Lung microvascular endothelial cell (primary cell): ENCODE measurements at places on chromosomes 3 and 15.

- DNase-seq: no peak
These were observed 70.0 kb downstream of the NOX5 start for GRCh38 chr15:69084404-69085030.

DNA sequence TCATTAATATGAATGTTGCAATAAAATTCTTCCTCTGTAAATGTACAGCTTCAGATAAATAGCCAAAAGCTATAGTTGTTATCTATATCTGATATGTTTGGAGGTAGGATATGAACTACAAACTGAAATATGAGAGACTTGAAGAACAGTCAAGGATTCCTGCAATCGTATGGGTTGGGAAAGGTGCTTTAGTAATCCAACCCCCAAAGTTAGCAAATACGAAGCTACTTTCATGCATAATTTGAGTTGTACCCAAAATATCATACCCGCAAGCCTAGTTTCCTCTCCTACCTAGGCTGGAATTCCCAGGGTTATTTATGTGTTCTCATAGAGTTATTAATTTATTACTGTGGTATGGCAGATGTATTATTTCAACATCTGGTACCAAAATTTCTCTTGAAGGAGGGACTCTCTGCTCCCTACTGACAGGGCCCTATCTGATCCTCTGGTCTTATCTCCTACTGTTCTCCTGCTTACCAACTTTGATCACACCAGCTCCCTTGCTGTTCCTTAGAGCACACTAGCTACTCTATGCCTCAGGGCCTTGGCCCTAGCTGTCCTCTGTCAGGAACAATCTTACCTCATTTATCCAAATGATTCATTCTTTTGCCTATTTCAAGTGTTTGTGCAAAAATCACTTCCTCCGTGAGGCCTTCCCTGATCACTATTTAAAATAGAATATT lies 140.4 kb upstream of the CCDC54 start:
- no peak for DNase-seq

GRCh38 chr3:42228796-42229195 lies 37.2 kb downstream of the CCK start:
- peak; percentile 18 for DNase-seq

GRCh38 chr3:59486520-59486919 lies 436.7 kb upstream of the CFAP20DC start:
- DNase-seq: no peak

DNA sequence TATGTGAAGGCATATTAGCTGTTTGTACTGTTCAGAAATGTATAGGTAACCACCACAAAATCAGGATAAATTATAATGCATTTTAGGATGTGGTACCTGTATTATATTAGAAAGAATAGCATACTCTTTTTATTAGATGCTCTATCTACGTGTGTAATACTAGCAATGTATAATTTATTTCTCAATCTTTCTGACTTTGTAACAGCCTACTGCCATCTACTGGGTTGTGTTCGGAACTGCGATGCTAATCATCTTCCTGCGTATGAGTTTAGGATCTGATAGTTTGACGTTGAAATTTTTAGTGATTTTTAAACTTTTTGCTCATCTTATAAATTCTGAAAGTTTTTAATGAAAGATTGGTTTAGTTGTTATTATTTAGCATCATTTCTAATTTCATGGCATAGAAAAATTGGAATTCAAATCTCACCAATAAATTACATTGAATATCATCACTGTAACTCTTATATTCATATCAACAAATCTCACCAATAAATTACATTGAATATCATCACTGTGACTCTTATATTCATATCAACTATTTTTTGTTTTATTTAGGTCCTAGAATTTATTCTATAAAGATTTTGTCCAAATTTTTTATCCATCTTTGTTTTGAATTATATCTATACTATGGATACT lies 322.7 kb upstream of the ZNF717 start:
- peak; percentile 23 for DNase-seq

DNA sequence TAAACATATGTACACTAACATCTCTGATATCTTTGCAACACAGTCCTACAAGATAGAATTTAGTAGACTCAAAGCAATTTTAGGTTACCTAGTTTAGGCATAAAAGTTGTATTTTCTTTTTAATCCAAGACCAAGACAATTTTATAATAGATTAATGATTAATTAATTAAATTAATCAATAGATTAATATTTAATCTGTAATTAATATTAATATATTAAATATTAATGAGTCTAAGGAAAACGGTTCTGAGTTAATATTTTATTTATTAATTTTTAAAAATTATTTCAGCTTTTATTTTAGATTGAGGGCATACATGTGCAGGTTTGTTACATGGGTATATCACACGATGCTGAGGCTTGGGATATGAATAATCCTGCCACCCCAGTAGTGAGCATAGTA lies 49.0 kb downstream of the EHHADH start:
- no peak for DNase-seq

GRCh38 chr15:63264688-63265293 lies 12.6 kb upstream of the APH1B start:
- no peak for DNase-seq

- no peak for DNase-seq
These were observed 135.1 kb downstream of the ATP10A start for GRCh38 chr15:25727867-25728600.

DNA sequence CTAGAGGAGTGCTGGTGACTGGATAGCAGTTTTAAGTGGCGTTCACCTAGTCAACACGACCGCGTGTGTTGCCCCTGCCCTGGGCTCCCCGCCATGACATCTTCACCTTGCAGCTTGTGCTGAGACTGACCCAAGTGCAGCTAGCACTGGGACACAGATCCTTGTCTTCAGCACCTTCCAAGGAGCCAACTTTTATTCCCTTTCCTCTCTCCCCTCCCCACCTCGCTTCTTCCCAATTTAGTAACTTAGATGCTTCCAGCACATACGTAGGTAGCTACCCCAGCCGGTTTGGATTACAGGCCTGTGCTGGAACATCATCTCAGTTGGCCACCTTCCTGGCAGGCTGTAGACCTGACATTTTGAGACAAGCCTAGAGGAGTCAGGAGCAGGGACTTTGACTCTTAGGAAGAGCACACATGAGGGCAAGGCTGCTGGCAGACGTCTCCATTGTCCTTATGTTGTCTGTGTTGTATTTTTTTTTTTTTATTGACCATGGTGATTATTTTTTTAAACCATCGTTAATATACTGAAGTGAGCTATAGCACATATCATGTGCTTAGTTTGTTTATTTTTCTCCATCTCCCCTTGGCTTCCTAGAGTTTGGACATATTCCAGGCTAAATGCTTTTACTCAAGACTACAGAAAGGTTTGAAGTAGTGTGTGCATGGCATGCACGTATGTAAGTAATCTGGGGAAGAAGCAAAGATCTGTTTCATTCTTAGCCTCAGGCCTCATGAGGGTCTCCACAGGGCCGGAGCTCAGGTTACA lies 61.1 kb downstream of the AAGAB start:
- no peak for DNase-seq

DNA sequence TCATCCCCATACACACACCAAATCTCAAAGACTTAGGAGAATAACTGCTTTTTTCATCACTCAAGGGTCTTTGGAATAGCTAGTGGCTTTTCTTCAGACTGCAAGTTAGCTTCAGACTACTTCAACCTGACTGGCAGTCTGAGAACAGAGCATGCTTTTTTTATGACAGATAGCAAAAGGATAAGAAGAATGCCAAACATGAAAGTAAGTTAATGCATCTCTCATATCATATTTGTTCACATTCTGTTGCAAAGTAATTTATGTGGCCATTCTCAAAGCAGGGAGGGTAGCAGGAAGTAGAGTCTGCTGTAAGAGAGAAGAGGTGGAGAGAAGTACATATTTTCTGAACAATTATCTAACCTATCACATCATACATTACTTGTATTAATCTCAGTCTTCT lies 544.4 kb downstream of the ZPLD1 start:
- DNase-seq: no peak

GRCh38 chr15:50808728-50809127 lies 43.2 kb upstream of the SPPL2A start:
- no peak for DNase-seq

GRCh38 chr15:22979238-22980188 lies 655 bp downstream of the CYFIP1 start:
- peak; percentile 63 for DNase-seq

DNA sequence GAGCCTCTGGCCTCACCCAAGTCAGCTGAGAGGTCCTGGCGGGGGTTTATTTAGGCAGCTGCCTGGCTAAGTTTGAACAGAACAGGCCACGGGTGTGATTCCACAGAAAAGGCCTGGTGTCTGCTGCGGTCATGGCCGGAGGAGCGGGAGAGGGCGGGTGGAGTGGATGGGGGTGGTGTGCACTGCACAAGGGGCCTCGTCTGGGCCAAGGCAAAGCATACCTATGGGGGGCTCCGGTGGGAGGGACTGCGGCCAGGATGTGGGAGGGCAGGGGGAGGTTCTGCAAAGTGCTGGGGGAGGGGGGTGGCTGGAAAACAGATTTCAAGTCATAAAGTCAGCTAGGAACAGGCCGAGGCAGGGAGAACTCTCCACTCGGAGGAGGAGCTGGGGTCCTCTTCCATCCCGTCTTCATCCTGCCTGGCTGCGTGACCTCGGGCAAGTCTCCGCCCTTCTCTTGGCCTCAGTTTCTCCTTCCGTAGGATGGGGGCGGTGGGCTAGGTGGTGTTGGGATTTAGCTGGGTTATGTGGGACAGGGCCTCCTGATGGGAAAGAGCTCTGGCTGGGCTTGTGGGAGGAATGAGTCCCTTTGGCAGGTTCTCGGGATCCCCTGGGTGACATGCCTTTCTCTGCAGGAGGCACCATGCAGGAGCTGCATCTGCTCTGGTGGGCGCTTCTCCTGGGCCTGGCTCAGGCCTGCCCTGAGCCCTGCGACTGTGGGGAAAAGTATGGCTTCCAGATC lies 878 bp downstream of the ISLR start:
- no peak for DNase-seq

DNA sequence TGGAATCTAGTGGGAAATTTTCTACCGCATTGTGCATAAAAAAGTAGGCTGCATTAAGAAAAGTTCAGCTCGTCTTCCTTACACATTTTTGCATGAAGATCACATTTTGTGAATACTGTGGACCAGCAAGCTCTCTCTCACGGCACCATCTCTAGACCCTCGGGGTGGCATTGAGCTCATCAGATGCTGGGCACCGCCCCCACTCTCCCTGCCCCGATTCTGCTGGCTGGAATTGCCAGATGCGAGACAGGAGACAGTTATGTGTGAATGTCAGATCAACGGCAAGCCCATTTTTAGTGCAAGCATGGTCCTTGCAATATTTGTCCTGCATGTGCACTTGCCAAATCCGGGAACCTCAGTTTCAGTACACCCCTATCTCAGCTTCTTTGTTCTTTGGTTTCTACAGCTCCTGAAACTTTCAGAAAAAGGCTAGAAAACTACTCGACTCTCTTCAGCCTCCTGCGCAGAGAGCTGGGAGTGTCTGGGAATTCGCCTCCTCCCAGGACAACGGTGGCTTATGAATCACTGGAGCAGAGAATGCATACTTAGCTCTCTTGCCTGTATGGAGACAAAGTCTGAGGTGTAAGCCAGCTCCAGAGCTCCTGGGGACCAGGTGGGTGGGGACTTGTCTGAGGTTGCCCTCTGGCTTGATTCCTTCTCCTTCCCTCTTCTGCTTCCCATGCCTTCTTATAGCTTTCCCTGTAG lies 285.2 kb upstream of the ATP10A start:
- DNase-seq: no peak
